ENCODE measurements at places on chromosomes 2 and 18.

DNA sequence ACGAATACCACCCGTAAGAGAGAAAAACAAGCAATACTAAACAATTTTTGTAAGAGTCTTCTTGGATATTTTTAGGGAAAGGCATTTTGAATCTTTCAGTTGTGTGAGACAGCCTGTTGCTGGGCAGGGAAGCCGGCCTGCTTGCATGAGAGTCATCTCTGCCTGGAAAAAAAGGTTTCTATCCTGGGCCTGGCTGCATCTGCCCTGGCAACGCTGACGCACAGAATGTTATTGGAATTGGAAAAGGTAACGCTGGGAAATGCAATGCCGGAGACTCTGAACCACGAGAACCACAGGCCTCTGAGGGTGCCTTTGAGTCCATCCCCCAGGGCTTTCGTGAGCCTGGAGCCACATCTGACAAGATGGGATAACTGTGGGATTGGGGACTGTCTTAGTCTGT lies 17.9 kb upstream of the NPAS2 start:
- DNase-seq = no peak

DNA sequence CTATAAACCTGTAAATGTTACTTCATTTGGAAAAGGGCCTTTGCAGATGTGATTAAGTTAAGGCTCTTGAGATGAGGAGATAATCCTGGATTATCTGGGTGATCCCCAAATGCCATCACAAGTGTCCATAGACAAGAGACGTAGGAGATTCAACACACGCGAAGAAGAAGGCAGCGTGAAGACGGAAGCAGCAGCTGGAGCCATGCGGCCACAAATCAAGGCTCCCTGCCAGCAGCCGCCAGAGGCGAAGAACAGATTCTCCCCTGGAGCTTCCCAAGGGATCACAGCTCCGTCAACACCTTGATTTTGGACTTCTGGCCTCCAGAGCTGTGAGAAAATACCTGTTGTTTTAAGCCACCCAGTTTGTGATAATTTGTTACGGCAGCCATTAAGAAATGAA lies 11.0 kb upstream of the VAPA start:
- no peak for DNase-seq

DNA sequence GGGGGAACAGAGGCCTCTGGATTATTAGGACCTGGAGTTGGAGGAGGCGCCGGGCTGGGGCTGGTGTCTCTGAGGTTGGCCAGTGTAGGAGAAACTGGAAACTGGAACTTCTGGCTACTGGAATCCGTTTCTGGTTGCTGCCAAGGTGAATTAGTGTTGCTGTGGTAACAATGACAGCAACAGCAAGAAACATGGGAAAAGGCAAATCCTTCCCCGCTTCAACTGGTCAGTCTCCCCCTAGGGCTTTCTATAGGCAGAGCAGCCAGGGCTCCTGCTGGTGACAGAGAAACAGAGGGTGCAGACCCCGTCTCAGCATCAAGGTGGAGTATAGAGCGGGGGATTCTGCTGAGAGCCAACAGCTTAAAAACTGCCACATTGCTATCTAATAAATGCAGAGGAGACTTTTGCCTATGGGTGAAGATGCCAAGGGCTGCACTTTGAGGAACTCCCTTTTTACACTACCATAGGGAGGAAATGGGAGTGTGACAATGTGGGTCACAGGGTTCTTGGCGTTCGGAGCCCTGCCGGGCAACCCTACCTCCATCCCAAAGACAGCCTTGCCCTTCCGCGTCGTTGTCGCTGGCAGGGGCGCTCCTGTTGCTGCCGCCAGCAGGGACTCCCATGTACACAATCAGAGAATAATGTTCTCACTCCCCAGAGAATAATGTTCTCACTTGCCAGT lies 81.4 kb upstream of the CABLES1 start:
- DNase-seq = no peak

DNA sequence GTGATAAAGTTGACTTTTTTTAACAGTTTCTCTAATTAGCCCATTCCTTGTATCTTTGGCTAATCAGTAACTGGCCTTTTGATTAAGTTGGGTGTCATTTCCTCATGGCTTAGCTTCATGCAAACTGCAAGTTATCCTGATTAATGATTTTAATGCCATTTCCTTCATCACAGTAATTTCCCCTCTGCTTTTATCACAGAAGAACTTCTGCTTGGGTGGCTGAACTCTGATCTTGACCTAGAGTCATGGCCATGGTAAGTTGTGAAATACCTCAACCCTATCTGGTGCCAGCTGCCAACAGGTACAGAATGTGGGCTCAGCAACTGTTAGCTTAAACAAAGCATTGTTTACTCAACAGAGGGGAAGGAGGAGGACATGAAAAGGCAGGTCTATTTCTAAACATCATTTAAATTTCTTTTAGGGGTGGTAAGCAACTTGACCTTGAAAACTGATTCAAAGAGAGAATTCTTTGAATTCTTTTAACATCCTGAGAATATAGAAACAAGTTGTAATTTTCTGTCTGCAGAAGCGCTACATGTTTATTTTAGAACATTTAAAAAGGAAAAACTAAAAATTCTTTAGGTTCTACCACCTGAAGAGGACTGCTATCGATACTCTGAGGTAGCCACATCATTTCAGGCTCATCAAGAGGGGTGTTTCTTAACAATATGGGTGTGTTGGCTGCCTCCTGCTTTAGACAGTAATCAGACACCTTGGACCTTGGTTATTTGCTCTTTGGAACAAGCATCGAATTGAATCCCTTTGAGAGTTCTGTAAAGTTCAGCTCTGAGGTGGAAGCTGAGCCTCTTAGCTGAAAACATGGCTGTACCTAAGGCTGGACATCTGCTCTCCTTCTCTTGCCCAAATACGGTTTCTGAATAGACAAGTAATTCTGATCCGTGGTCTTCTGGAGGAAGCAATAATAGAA lies 39.7 kb downstream of the ANXA4 start:
- DNase-seq = no peak

DNA sequence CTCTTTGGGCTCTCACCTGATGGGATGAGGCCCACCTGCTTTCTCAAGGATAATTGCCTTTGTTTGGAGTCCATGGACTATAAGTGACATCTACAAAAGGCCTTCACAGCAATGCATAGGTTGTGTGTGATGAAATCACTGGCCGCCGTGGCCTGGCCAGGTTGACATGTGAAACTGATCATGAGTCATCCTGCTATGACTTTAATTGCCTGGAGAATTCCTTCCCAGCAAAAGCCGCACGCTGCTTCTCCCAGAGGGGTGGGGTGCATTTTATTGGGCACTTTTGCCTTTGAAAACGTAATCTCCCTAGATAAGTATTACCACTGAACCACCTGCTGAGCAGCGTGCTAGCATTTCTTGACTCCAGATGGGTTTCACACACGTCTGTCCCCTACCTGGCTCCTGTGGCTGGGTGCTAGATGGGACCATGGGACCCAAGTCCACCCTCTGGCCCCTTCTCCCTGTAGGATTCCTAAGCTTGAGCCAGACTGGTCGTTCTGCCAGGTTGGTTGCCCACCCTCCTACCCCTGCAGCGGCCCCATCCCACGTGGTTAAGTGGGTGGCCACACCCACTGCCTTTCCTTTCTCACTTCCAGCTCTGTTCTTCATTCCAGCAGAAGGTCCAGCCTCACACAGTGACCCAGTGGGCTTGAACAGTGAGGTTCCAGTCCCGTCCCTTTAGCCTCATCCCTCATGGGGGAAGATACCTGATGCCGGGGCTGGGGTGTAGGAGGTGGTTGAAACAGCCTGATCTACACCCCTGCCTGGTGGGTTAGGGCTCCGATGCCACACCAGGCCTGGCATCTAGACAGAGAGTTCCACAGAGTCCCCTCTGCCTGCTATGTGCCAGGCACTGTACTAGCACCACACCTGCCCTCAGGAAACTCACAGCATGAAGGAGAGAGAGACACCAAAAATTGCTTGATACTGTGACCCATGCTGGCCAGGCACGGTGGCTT lies 89.6 kb downstream of the GBX2 start:
- no peak for DNase-seq

DNA sequence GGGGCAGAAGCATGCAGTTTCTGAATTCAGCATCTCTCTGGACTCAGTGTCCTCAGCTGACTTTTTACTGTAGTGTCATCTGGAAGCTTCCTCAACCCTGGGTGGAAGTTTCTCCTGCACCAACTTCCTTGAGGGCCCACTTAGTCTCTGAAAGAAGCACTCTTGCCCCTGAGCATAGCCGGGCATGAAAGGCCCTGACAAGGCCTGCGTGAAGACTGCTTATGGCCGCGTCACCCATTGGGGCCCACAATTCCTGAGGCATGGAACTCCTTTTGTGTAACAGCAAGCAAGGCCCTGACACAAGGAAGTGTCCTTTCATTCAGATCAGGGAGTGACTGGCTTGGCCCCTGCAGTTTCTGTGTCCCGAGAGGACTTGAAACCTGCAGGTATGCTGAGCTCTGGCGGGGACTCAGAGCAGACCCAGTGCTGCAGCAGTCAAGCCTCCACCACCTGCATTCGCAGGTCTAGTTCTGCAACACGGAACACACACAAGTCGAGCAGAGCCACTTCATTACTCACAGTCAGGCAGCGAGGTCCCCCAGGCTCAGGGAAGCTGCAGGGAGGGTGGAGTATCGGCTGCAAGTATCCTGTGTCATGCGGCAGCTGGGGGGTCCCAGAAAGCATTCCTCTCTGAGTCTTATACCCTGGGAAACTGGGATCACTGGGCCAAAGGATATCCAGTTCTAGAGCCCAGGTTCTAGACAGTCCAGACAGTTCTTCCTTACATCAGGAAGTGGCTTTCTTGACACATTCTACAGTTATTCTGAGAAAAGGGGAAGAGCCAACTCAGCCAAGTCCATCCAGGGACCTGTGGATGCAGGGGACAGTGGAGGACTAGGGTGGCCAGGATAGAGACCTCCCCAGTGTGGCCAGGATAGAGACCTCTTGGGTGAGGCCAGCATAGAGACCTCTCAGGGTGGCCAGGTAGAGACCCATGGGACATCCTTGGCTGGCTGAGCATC lies 35.6 kb upstream of the PRLH start:
- DNase-seq = no peak

GRCh38 chr2:43276962-43277391 lies 50.6 kb upstream of the ZFP36L2 start:
- peak; percentile 8 for DNase-seq

GRCh38 chr2:77807531-77808215 lies 285.5 kb upstream of the LRRTM4 start:
- no peak for DNase-seq

DNA sequence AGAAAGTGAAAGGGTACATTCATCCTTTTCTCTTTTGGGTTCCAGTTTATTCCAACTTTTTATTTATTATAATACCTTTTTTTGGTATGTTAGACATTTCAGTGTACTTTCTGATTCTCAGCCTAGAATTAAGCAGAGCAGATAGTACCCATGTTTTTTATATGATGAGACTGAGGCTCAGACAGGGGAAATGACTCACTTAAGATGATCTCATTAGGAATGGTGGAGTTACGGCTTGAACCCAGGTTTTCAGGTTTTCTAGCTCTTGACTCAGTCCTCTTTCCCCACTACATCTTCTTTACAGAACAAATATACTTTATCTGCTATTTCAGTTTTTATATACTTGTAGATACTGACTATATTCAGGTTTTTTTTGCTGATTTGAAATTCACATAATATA lies 51.7 kb upstream of the OTX1 start:
- no peak for DNase-seq

DNA sequence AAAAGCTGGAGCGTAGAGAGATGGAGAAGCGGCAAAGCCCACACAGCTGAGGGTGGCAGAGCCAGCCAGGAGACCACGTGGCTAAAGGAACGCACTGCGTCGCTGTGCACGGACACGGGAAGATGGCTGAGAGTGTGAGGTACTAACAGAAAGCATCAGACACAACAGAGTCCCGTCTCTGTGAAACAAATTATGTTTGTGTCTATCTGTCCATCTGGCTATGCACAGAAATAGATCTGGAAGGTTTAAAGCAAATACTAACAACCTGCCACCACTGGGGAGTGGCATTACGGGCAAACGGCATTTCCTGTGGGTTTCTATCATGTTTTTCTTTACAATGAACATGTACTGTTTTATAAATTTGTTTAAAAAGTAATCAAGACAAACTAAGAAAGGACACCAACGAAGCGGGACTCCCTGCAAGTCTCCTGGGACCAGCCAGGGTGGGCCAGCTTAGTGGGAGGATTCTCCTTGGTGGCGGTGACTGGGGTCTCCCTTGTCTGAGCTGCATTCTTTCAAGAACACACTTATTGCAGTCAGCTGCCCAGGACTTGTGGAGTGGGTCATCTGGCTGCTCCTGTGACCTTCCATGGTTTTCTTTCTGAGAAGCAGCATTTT lies 262.2 kb downstream of the TWIST2 start:
- DNase-seq = no peak

- no peak for DNase-seq
Observed at GRCh38 chr2:168211664-168212163, 35.7 kb downstream of the STK39 start.

DNA sequence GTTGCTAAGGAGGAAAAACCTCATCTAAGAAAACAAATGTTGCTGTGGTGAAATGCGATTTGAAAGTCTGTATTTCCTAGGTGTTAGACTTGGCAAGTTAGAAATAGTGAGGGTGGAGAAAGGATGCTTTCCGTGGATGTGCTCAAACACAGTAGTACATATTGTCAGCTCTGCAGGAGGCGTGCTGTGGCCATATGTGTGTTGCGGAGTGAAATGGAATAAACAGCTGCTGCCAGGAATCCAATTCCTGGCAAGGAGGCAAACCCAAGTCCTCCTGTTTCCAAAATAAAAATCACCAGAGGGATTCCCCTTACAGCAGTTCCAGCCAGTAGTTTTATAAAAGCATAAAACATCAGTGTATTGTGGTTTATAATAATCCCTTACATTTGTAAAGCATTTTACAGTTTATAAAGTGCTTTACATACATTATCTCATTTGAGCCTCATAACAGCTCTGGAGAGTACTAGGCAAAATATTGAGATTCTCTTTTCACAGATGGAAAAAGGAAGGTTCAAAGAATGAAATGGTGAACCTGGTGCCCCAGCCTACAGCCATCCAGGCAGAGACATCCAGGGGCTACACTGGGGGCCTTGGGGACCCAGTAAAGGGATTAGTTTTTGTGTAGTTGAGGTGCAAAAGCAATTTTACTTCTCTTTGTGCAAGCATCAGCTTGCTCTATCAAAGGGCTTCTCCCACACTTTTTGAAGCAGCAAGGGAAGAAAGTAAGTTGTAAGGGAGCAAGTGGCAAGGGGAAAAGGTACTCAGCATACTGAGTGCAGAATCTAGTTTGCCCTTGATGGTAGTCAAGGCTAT lies 206.0 kb downstream of the AGPS start:
- no peak for DNase-seq
